ENCODE measurements at places on chromosomes 12 and 14.

DNA sequence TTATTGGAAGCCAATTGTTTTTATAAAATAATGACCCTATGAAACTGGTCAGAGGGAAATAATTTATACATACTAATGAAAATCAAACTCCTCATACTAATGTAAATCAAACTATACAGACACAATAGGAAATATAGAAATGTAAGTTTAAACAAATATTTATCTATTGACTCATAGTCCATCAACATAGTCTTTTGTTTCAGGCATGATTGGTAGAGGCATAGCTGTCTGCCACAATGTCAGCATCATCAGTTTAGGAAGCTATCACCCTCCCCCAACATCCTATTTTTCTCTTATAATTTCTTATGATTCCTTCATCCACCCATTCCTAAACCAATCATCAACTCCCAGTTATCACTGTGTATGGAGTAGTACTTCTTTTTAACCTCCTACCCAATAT, 117.7 kb downstream of the SLC38A6 start:
- DNase-seq = no peak

DNA sequence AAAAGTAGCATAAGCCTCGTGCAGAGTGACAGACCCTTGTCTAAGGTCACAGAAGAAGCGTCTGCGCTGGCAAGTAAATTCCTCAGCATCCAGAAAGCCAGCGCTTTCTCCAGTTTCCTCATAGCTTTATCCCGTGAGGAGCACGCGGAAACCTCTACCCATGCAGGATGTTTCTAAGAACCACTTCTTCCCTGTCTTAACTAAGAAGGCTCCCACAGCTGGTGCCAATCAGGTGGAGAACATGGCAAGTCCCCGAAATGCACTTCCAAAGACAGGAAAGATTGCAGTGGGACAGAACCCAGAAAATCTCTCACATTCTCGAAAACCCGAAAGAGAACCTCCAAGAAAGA, 968 bp upstream of the ARID4A start:
- peak; percentile 3 for DNase-seq

DNA sequence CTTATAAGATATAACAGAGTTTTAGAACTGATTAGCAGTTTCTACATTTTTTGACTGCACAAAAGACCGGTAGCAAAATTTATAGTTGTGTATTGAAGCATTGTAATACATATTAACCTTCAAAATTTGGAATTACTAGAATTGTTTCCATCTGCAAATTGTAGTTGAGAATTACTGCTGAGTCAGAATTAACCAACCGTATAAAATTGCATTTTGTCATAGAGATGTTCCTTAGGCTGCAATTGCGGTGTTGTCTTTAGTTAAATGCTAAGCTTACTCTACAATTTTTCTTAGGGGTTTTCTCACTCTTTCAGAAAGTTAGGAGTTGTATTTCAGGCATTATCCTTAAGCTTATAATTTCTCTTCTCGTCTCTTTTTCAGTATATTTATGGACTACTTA, 132.2 kb downstream of the PLEKHA5 start:
- no peak for DNase-seq

DNA sequence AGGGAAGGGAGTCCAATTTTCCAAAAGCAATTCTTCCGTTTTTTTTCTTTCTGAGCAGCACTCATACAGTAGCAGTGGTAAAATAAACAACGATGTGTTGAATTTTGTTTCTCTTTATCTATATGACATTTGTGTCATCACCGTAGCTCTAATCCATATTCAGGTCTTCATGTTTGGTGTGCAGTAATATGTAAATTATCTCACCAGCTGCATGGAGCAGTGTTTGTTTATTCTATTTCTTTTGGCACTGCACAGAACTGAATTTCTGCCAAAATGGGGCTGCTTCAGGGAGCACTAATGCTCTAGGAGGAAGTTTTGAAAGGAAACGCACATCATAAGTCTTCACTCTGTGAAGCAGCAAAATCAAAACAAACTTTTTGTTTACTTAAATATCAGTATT, 130.0 kb upstream of the NPAS3 start:
- no peak for DNase-seq

DNA sequence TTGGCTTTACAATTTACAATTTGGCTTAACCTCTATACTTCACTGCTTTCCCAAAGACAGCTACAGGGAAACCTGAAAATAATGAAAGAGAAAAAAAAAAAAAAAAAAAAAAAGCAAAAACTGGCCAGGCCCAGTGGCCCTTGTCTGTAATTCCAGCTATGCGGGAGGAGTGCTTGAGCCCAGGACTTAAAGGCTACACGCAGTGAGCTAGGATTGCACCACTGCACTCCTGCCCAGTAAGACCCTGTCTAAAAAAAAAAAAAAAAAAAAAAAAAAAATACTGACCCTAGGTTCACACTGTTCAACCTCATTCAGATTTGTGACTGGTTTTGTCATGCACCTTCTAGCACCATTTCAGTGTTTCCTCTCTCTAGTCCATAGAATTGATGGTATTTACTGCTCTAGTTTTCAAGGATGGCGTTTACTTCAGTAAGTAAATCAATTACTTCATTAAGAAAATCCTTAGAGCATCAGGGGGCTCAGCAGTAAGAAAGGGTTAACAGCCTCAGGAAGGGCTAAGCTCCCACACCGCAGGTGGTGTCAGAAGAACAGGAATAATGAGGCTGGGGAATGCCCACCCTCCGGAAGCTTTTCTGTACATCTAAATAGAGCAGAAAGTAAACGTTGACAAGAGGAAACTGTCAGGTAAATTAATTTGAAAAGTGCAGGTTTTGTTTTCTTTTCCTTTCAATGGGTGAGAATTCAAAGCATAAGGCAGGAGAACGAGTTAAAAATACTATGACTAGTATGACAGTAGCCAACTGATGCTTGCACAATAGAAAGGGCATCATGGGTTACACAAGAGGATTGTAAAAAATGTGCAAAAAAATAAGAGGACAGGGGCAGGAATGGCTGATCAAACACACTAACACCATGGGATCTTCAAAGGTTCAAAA, 115.0 kb upstream of the MDM1 start:
- DNase-seq = peak; percentile 80

DNA sequence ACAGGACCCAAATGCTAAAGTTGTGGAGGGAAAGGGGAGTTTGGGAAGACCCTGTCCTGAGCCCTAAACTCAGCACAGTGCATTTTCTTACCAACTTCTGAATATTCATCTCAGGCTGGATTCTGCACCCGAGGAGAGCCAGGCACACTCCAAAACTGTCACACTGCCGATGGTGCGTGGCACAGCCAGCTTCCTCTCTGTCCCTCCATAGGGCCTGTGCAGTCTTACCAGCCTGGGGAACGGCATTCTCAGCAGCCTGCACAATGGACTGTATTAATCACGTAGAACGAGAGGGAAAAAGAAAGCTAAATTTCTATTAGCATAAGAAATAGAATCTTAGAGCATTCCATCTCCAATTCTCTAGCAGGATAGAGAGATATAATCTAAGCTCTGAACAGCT, 71.3 kb upstream of the GPATCH2L start:
- DNase-seq = no peak

- no peak for DNase-seq
Observed at GRCh38 chr12:124927201-124928094, 13.0 kb upstream of the UBC start.

DNA sequence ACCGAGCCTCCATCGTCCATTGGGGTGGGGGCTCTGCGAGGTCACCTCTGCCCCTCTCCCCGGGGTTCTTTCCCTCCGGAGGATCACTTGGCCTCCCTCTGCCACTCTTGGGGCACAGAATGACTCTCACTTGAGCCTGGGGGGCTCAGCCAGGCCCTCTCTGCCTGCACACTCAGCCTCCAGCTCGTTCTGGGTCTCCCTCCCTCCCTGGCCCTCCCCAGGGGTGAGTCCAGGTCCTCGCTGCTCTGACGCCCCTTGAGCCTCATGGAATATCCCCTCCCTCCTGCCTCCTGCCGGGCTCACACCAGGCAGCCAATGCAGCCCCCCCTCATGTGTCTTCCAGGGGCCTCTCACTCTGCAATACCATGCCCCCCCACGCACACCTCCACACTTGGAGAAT, 17.7 kb upstream of the SFSWAP start:
- no peak for DNase-seq

DNA sequence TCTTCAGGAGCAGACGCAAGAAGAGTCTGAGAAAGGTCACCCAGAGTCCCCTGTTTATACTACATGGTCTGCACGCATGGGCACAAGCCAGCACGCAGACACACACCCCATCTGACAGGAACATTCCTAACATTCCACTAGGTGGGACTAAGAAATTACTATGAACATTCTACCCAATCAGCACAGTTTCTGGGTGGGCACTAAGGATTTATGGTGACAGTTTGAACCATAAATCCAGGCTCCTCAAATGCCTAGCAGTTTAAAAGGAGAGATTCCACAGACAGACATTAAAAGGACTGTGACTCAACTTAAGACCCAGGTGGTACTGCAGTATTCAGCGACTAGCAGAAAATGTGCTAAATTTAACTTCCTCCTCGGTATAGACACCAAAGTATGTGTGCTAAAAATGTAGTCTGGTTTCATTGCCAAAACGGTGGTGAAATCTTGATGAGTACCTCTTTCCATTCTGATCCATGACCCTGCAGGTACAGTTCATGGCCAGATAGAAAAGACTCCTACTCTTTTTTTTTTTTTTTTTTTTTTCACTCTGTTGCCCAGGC, 16.2 kb downstream of the ABHD4 start:
- DNase-seq = no peak

- DNase-seq = no peak
Observed at GRCh38 chr12:121297435-121297991, 1.0 kb upstream of the CAMKK2 start.

DNA sequence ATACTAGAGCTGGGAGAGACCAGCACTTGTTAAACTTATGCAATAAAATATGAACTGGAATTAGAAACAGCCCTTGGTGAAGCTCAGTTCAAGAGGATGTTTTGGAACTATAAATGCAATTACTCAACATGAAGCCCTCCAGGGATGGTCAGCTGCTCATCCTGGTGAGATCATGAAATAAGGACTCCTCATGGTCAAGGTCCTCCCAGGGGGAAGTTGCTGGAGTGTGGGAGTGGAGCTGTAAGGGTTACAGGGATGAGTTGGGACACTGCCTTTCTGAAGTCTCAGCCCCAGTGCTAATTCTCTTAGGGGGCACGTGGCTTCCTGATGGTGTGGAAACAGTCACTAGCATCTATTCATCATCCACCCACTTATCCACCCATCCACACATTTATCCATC, 301.7 kb upstream of the SFSWAP start:
- DNase-seq = no peak

DNA sequence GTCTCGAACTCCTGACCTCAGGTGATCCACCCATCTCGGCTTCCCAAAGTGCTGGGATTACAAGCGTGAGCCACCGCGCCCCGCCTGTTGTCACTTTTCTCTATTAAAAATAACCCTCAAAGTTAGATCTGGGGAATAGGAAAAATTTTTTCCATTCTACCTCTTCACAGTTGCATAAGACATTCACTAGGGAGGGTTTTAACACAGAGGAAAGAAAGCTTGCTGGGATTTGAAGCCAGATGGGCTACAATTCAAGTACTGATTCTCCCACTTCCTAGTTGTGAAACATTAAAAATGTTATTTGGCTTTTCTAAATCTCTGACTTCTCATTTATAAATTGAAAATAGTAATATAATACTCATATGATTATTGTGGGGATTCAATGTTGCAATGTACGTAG, 23.3 kb upstream of the SLC15A5 start:
- DNase-seq = no peak

DNA sequence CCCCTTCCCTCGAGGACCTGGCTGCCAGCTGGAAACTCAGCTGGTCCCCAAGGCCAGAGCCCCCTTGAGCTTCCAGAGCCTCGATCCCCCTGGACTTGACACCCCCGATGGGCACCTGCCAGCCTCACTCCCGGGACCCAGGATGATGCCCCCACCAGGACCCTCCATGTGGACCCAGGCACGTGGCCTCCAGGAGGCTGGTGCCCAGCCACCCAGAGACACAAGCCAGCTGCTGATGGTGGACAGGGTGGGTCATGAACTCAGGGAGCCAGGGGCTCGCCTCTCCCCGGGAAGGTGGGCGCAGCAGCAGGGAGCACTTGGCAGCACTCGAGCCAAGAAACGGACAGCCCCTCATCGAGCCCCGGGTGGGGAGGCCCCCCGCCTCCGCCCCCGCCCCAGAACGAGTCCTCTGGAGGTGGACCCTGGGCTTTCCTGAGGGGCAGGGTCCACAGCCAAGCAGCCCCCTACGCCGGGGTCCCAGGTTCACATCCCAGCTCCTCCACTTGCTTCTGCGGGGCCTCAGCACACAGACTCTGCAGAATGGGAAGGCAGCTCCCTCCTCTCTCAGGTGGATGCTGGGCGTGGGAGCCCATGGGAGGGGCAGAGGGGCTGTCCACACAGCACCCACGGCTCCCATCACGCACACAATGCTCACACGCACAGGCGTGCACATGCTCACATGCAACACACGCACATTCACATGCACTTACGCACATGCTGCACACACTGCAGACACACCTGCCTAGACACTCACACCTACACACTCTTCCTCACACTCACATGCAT, 12.1 kb downstream of the C14orf180 start:
- DNase-seq = no peak

DNA sequence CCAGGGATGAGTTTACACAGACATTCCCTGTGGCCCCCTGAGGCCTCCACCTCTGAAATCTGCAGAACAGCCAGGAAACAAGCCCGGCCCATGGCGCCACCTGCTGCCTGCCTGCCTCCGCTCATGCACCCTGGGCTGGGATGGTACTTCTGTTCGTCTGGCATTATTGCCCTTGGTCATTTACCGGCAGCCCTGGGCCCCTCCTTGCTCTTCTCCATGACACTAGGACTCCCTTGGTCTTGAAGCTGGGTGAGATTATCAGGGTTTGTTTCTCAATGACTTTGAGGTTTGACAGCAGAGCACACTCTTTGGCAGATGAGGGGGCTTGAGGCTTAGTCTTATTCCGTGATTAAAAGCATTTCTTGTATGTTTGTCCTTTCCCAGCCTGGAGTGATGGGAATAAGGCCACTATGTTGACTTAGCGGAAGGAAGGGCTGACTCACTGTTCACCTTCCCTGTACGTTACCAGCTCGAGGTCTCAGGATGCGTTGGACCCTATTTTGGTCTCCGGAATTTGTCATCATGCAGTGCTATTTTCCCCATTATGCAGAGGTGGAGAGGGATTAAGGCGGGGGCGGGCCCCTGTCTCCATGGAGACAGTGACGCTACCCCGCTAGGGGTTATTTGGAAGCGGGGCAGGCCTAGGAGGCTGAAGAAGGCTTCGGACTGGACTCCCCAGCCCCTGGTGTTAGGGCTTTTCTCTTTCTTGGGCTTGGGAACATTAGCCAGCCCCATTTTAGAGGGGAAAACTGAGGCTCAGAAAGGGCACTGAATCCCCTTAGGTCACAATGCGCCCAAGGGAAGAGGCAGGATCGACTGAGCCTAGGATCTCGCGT, 706 bp upstream of the PEX5 start:
- DNase-seq = peak; percentile 93

DNA sequence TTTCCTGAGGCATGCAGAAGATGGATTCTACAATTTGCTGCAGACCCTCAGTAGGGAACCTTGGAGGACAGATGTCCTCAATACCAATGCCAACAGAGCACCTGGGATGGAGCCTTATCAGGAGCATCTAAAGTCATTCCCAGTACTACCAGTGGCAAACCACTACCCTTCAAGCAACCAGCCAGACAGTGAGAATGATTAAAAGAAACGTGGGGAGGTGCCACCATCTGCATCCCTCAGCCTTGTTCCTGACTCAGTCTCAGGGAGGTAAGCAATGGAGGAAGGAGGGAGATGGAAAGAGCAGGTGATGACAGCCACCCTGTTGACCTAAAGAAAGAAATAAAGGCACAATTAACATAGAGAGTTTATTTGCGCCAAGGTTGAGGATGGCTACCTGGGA, 175.2 kb upstream of the GRIN2B start:
- no peak for DNase-seq

Measured in NT2/D1 (cell line).